ENCODE measurements at places on chromosomes 6 and 20.

DNA sequence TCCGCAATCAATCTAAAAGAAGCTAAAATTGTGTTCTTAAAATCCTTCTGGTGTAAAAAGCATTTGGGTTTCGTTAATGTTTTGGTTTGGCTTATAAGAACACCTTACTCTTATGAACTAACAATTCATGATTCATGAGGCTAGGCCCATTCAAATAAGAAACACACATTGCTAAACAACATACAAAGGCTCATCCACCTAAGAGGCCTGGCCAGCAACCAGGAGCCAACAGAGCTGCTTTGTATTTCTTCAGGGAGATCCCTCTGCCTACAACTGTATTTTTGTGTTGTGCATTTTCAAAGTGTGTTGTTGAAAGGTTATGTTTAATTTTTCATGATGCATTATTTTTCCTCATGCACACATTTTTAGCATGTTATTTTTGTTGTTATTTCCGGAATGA is 98.6 kb downstream of the PTPRK start:
- no peak for DNase-seq

GRCh38 chr20:38927902-38928578 is 1.8 kb downstream of the FAM83D start:
- DNase-seq = no peak

DNA sequence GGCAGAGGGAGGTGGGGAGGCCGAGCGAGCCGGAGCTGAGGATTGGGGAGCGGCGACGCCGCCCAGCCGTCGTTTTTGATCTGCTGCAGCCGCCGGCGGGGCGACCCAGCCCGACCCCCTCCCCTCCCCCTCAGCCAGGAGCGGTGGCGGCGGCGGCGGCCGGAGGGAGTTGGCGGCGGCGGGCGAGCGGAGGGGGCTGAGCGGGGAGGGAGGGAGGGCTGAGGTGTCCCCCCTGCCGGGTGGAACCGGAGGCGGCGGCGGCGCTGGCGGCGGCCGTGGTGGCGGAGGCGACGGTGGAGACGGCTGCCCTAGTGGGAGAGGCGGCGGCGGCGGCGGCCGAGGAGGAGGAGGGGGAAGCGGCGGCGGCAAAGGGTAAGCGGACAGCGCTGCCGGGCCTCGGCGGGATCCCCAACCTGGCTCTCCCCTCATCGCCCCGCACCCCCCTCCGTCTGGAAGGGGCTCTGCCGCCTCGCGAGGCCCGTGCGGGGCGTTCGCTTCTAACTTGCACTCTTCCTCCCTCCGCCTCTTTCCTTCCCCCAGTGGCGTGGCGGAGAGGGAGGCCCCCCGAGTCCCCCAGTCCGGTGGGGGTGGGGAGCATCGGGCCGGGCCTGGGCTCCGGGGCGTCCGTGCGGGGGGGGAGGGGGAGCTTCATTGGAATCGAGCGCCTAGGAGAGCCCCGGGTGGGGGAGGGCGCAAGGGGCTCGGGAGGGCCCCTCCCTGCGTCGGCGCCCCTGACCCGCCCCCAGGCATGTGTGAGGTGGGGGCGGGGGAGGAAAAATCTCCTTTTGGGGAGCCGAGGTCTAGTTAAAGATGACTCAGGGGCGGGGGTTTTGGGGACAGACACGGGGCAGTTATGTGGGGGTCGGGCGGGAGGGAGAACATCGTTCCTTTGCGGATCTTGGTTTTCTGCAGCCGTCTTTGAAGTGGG is at the start of gene TAB2:
Gene TAB2, plus strand, starts transcription at position 69 of the 928 bp plus-strand sequence. CDS start 52,286 bp downstream, outside the sequence.
- peak; percentile 67 for DNase-seq

- DNase-seq = no peak
Measured at GRCh38 chr20:22717466-22717865, 133.1 kb upstream of the FOXA2 start.

GRCh38 chr6:136501096-136501495 is 49.1 kb downstream of the MAP7 start:
- DNase-seq = no peak

- no peak for DNase-seq
Measured at GRCh38 chr20:64241061-64241460, 14.5 kb upstream of the PCMTD2 start.

- DNase-seq = no peak
Measured at GRCh38 chr6:131067521-131067920, 4.5 kb upstream of the EPB41L2 start.

- DNase-seq = no peak
Measured at GRCh38 chr6:35777356-35778102, 1.1 kb downstream of the CLPSL2 start.

DNA sequence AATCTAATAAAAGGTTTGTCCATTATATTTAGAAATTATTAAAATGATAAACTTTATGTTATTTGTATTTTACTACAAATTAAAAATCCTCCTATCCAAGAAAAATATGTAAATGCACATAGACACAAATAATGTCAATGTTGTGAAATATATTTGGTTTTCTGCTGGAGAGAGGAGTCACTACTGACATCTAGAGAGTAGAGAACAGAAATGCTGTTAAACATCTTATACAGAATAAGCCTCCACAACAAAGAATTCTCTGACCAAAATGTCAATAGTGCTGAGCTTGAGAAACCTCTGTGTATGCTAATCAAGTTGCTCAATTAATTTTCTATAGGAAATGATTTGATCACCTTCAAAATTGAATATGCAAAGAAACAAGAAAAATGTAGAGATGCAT is 12.4 kb downstream of the HTR1B start:
- no peak for DNase-seq

DNA sequence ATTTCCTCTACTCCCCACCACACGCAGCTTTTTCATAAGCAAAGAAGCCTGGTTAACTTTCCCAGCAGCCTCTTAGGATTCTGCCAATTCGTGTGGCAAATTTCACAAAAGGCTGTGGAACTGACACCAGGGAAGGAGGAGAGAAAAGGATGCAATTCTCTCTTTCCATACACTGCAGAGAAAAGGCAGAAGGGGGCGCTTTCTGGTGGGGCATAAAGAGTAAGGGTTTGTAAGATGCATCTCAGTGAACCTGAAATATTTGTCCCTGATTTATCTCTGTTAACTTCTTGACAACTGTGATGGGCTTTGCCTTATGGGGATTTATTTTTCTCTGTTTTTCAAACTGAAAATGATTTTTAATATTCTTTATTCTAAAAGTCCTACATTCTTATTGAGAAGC is 45.5 kb upstream of the GLP1R start:
- DNase-seq = no peak

DNA sequence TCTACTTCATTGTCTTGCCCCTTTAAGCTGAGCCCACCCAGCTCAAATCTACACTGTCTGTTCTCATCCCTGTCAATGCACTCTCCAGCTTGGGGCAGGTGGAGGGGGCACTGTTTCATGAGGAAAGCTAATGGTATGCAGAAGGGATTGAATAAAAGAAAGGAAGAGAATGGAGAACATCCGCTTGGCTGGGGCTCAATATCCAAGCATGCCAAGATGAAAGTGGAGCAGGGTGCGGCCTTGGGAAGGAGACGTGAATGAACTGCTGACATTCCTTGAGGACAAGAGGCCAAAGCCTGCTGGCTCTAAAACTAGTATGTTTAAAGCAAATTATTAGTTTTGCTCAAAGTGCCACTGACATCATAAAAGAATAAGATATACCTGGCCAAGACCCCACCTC is 24.2 kb downstream of the AKAP12 start:
- no peak for DNase-seq

GRCh38 chr20:2387180-2387577 is 6.5 kb downstream of the TGM6 start:
- DNase-seq = peak; percentile 38

DNA sequence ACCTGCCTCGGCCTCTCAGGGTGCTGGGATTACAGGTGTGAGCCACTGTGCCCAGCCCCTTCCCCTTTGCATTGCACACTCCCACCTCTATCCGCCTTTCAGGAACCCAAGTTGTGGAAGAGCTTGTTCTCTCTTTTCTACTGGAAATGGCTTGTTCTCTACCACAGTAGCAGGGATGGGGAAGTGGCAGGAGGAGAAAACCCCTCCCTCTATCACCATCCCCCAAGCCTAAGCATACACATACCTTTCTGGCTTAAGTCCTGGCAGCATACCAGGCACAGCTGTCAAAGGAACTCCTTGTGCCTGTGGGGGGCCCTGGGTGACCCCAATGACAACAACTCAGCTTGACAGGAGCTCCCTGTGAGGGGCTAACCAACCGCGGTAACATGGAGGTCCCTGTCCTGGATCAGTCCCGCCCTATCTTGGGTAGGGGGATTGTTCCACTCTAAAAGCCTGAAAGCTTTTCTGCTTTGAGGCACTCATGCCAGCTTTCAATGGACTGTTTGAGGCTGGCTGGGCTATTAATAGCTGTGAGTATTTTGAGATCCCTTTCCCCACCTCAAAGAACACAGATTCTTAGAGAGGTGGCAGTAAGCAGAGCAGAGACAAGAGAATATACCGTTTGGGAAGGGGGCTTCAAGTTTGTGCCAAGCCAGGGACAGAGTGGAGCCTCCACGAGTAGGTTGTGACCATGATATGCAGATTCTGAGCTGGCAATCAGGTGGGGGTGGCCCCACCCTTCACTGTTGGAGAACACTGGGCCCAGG is 2.3 kb downstream of the KLHDC3 start:
- no peak for DNase-seq

- DNase-seq = peak; percentile 0
Measured at GRCh38 chr6:92810913-92811312, 608.4 kb downstream of the EPHA7 start.

All from stimulated activated CD4-positive, alpha-beta T cell treated with anti-CD3 and anti-CD28 coated beads, Interleukin-12 subunit alpha, Interleukin-12 subunit beta, amount 100 ng/mL, for 48 hours (primary cell).